ENCODE measurements at places on chromosomes 2 and 18.

GRCh38 chr18:48815581-48816324 lies 135.0 kb downstream of the SMAD7 start:
- H3K4me1 ChIP-seq: peaks cover 31% of the 10 kb centered on the region
- H3K4me3 ChIP-seq: no peak overlapping the region
- H3K36me3 ChIP-seq: no peaks in the 10 kb centered on the region
- DNase-seq: no peak
- no peaks in the 10 kb centered on the region for H3K27me3 ChIP-seq
- H3K27ac ChIP-seq: no peak overlapping the region

GRCh38 chr2:227374158-227374557 lies 4.9 kb downstream of the TM4SF20 start:
- no peak overlapping the region for H3K4me3 ChIP-seq
- H3K36me3 ChIP-seq: no peaks in the 10 kb centered on the region
- peak overlapping the region; percentile 71 for H3K27ac ChIP-seq
- H3K27me3 ChIP-seq: no peaks in the 10 kb centered on the region

DNA sequence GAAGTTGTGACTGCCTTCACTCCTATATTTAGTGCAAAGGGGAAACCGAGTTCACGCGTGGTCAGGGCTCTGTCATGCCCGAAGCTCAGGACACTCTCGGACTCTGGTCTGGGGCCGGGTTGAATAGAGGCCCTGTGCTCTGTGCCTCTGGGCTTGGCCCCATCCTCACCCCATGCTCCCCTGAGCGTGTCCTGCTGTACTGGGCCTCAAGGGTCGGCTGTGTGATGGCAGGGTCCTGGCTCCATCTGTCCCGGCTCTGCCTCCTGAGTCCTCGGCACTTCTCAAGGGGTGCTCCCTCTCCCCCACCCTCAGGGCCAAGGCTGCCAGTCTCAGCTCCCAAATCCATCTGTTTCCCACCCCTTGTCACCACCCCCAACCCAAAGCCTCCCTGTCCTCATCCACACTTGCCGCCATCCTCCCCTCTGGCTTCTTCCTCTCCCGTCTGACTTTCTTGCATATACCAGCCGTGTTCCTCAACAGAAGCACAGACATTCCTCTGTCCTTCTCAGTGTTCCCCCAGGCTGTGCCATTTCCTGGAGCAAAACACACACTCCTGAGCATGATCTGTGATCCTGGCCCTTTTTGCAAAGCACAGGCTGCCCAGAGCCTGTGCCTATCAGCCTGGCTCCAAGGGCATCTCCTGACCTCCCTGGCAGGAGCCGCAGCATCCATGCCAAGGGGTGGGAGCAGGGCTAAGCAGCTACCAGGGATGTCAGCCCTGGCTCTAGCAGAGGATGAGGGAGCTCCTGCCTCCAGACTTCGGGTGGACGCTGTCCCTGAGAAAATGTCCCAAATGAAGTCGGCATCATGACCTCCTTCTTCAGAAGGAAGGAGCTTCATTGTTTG lies 64.2 kb upstream of the OTOS start:
- no peak overlapping the region for H3K4me3 ChIP-seq
- H3K4me1 ChIP-seq: peaks cover 7% of the 10 kb centered on the region
- peaks cover 3% of the 10 kb centered on the region for H3K36me3 ChIP-seq
- no peak for DNase-seq

DNA sequence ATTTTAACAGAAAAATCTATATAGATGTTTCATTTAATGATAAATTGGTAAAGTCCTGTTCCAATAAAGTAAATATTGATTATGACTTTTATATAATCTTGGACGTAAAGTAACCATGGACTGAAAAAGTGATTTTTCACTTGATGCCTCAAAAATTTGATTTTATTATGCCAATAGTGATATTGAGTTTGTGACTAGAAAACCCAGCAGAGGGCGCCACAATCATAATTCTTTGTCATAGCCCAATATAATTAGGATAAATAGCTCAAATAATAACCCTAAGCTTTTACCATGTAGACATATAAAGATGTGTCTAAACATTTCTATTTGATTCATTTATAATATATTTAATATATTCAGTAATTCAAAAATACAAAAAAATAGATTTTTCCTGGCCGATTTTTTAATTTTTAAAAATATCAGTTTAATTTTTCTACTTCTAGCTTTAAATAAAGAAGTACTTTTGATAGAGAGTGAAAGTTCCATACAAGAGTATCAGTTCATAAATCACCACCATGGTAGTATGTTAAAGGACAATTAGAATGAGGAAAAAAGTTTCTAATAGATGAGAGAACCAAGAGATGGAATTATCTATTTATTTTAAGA lies 30.7 kb downstream of the CAMKMT start:
- peaks cover 11% of the 10 kb centered on the region for H3K4me1 ChIP-seq
- DNase-seq: peak; percentile 35
- no peak overlapping the region for H3K27ac ChIP-seq

- no peak overlapping the region for H3K4me3 ChIP-seq
- H3K4me1 ChIP-seq: peaks cover 16% of the 10 kb centered on the region
- peaks cover 9% of the 10 kb centered on the region for H3K27me3 ChIP-seq
- no peak overlapping the region for H3K27ac ChIP-seq
Observed at GRCh38 chr2:156427074-156427473, 9.1 kb upstream of the GPD2 start.

- H3K27ac ChIP-seq: no peak overlapping the region
- no peak for DNase-seq
- no peaks in the 10 kb centered on the region for H3K36me3 ChIP-seq
- peaks cover 25% of the 10 kb centered on the region for H3K27me3 ChIP-seq
Observed at GRCh38 chr2:218832520-218832919, 917 bp upstream of the PRKAG3 start.

DNA sequence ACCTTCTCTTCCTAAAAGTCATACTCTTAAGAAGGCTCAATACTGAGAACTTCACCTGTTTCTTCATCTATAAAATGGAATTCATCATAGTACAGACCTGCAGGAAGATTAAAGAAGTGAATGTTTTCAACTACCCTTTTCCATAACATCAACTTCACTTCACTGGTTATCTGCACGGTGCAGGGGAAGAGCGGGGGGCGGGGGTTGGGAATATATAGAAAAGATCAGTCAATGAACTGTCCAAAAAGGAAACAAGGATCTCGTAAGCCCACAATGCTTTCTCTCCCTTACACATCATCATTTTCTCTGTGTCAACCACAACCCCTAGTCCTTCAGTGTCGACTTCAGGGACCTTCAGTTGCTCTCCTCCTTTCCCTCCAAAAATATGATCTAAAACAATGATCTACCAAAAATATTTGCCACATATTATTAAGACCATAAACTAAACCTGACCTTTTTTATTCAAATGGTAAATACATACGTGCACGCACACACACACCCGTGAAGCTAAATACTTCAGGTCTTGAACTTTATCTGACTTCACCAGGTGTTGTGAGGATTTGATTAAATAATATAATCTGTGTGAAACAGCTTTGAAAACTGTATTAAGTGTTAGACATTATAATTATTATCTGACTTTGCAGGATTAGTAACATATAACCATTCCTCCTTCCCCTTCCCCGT lies 4.9 kb downstream of the MBOAT2 start:
- no peak overlapping the region for H3K4me3 ChIP-seq
- H3K36me3 ChIP-seq: no peaks in the 10 kb centered on the region
- DNase-seq: no peak
- H3K27me3 ChIP-seq: peaks cover 10% of the 10 kb centered on the region

- H3K4me3 ChIP-seq: no peak overlapping the region
- DNase-seq: no peak
- H3K36me3 ChIP-seq: peaks cover 41% of the 10 kb centered on the region
Observed at GRCh38 chr2:230809015-230809414, 55.7 kb upstream of the ITM2C start.
